ENCODE measurements at places on chromosomes 3 and 15. TPM values are rescaled to one million over a fixed set of nuclear protein-coding genes. Genes with fewer than 3 reads are reported as not detected.

DNA sequence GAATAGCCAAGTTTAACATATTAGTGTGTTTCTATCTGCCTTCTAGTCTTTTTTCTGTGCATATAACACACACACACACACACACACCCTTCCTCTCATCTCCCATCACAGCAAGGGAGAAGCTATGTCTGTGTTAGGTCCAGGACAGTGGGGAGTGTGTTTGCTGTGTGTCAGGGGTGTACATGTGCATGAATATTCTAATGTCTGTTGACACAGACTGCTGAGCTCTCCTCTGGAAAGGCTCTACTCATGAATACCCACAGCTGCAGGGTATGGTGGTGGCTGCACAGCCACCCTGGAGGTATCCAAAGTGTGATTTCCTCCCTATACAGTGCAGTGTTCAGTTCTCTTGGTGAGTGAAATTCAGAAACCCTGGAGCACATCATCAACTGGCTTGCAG, 42.9 kb downstream of the ARNT2 start:
- peak; percentile 78 for ATAC-seq

GRCh38 chr3:184805351-184806038, 6.5 kb upstream of the VPS8 start:
- ATAC-seq, result no peak

The PPM1M gene
- total RNA-seq, result 3.3 TPM

The ALDH1A3 gene
- 54.3 TPM for total RNA-seq

DNA sequence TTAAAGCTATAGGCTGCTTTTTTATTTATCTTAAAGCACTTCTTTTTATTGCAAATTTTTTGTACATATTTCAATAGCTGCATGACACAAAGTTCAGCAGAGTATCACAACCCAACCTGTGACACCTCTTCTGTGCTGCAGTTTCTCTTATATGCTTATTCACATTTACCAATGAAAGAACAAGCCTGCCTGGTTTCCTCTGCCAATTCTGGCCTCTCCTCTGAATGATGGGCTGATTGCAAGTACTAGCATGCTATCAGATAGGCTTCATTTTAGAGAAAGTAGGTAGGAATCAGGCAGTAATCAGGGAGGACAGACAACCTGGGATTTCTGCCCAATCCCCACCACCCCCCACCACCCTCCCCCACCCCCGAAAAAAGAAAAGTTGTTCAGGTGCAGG, 26.6 kb downstream of the ACKR4 start:
- no peak for ATAC-seq

DNA sequence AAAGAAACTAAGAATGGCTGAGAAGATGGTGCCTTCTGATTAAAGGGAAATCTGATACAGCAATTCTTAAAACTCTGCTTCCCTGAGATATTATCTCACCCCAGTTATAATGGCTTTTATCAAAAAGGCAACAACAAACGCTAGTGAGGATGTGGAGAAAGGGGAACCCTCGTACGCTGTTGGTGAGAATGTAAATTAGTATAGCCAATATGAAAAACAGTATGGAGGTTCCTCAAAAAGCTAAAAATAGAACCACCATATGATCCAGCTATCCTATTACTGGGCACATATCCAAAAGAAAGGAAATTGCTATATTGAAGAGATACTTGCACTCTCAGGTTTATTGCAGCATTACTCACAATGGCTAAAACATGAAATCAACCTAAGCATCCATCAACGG, 65.1 kb downstream of the GOLIM4 start:
- no peak for ATAC-seq

The ECE2 gene
- total RNA-seq, result 0.05 TPM

DNA sequence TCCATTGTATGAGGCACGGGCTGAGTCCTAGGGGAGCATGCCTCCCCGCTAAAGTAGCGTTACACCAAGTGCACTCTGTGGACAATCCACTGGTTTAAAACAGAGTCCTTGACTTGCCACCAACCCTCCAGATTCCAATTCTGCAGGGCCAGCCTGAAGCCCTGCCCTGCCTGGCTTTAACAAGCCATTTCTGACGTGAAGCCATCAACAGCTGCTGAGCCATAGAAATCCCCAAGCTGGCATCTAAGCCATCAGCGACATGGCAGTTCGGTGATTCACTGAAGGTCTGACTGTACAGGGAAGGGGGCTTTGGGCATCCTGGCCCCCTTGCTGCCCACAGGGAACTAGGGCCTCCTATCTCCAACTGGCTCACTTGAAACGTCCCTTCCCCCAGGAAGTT, 265.7 kb downstream of the UACA start:
- ATAC-seq, result no peak

- no peak for ATAC-seq
Measured at GRCh38 chr3:72481542-72481941, 366.7 kb downstream of the SHQ1 start.

- no peak for ATAC-seq
Measured at GRCh38 chr3:146594843-146595482, 10.2 kb downstream of the PLSCR5 start.

DNA sequence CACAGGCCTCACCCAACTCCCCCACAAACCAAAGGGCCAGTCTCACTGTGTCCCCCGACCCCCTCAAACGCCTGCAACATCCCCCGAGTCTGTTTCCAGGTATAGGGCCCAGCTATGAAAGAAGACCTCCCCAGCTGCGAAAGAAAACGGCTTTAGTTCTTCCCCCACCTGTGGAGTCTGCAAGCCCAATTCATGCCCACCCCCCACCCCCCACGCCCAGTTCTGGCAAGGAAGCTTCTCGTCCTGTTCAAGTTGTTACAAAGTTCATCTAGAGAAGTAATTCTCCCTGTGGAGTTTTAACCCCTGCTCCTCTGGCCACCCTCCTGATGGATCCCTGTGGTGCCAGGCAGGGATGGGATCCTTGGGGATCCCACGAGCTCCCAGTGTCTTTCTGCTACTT, 54.4 kb downstream of the CCDC66 start:
- no peak for ATAC-seq

- ATAC-seq, result no peak
Measured at GRCh38 chr3:115279939-115280338, 132.9 kb upstream of the ZBTB20 start.

DNA sequence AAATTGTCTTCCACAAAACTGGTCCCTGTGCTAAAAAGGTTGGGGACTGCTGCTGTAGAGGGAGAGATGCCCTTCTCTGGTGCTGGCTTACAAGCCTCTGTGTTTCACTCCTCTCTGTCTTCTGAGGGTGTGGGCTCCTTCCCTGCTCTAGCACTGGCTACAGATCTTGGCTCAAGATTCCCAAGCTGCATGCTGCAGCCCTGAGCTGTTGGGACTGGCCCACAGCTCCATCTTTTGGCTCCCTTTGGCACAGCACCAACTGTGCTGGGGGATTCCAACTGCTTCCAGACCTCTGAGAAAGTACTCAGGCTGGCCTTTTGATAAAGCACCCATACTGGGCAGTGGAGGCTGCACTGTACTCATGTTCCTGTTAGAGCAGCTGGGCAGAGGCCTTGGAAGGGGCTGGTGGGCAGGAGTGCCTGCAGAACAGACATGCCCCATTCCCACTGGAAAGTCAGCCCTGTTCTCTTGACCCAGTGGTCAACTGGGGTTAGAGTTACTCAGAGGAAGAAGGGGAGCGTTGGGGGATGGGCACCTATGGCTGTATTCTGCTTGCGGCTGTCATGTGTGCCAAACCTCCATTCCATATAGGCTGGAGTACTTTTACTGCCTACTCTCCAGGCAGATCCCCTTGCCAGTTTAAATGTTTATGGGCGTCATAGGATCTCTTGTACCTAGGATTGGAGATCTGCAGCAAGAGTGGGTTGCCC, 55.7 kb downstream of the GALK2 start:
- ATAC-seq, result peak; percentile 95

The SLC2A2 gene
- total RNA-seq, result not detected

GRCh38 chr15:38049891-38050290, 115.5 kb downstream of the TMCO5A start:
- ATAC-seq, result peak; percentile 37

DNA sequence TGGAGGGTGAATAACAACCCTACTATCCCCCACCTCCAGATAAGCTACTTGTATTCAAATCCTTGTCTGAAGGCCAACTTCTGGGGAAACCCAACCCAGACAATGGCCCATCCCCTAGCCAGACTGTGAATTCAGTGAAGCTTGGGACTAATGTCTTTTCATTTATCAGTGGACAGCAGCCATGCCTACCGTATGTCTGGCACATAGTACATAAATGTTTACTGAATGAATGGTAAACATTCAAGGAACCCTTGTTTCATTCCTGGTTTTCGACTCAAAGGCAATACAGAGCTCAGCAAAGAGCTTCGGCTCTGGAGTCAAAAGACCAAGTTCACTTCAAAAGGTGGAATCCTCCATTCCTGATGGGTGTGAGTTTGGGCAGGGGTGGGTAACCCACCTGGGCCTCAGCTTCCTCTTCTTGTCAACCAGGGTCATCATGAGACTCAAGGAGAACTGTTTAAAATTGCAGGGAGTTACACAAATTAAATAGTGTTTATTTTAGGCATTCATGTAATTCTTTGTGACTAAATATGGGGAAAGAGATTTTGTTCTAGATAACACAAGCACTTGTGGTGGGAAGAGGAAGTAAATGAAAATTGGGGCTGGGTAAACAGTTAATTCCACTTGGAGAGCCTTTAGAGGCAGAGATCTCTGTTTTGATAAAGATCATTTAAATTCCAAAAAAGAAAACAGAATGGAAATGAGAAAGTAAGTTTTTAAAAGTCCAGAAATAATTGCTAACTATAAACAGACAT, 303.7 kb upstream of the WNT5A start:
- ATAC-seq, result peak; percentile 27

DNA sequence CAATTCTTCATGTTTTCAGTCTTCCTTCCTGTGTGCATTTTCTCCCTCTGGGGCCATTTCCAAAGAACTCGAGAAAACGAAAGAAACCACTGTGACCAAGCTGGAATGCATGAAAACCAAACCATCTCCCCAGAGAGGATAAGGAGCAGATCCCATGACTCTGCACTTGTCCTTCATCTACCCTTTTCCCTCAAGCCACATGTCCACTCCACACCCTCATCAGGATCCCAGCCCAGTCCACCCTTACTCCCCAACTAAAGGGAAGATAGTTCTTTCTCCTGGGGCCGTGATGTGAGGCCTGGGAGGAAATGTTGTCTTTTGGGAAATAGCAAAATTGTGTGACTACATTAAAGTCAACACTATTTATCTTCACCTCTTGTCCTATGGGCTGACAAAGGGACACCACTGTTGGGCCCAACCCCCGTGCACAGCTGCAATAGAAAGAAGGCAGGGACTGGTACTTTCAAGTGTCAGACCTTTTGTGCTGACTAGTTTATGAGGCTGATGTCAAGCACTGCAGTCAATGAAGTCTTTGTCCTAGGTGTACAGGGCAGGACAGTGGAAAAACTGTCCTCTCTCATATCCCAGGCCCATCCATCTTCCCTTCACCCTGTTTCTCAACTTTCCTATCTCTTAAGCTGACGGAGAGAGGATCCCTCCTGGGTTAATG, 487.1 kb upstream of the NR2F2 start:
- peak; percentile 96 for ATAC-seq

- ATAC-seq, result no peak
Measured at GRCh38 chr3:129867506-129868124, 25.9 kb downstream of the TMCC1 start.

DNA sequence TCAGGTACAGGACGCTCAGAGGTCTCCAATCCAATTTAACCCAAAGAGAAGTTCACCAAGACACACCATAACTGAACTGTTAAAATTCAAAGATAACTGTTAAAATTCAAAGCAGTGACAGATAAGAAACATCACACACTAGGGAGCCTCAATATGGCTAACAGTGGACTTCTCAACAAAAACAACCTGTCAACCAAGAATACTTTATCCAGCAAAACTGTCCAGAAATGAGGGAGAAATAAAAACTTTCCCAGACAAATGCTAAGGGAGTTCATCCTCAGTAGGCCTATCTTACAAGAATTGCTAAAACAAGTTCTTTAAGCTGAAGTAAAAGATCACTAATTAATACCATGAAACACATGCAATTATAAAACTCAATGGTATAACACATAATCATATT, 36.3 kb upstream of the MYLK start:
- no peak for ATAC-seq

DNA sequence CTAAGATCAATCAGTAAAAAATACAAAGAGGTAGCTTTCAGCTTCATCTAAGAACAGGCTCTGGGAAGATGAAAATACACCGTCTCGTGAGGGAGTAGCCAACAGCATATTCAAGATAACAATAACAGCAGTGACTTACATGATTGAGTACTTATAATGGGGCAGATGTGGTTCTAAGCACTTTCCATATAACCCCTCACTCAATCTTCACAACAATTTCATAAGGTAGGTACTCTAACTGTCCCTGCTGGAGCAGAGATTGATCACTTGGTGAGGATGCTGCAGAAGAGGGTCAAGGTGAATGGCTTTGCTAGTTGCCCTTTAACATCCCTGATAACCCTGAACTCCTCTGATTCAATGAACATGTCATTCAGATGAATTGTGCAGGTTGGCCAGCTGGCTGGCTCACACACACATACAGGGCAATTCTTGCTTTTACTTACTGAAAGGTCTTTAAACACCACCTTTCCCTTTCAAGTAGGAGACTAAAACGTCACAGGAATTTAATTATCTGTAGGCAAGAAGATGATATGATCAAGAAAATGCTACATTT, 984.2 kb upstream of the CFAP20DC start:
- no peak for ATAC-seq

- no peak for ATAC-seq
Measured at GRCh38 chr3:35183927-35184675, 455.2 kb upstream of the ARPP21 start.

The CDHR4 gene
- not detected for total RNA-seq

DNA sequence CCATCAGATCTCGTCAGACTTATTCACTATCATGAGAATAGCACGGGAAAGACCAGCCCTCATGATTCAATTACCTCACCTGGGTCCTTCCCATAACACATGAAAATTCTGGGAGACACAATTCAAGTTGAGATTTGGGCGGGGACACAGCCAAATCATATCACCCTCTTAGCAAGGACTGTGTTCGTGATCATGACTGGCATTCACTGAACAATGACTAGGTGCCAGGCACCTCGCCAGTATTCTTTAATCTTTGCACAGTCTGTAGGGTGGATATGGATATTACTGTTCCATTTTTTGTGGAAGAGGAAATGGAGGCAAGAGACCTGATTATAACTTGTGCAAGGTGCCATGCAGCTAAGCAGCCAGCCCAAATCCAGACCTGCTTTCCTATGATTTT, 77.5 kb downstream of the IGF1R start:
- no peak for ATAC-seq

- ATAC-seq, result no peak
Measured at GRCh38 chr15:71565631-71566160, 244.7 kb upstream of the NR2E3 start.
